ENCODE measurements at places on chromosomes 2 and 18. TPM values are rescaled to one million over a fixed set of nuclear protein-coding genes. Genes with fewer than 3 reads are reported as not detected.

GRCh38 chr2:237487496-237487895 is 445 bp downstream of the MLPH start:
- no peak for DNase-seq
- no peak overlapping the region for H3K27ac ChIP-seq
- H3K4me1 ChIP-seq: peaks cover 25% of the 10 kb centered on the region
- H3K4me3 ChIP-seq: peak overlapping the region; percentile 75

- no peaks in the 10 kb centered on the region for H3K36me3 ChIP-seq
- no peak for DNase-seq
- H3K4me1 ChIP-seq: no peaks in the 10 kb centered on the region
- no peaks in the 10 kb centered on the region for H3K27me3 ChIP-seq
Observed at GRCh38 chr2:25635797-25636196, 37.6 kb downstream of the DTNB start.

The SERPINB13 gene
- total RNA-seq: not detected

GRCh38 chr18:2536493-2536892 is 34.8 kb downstream of the METTL4 start:
- peaks cover 26% of the 10 kb centered on the region for H3K4me1 ChIP-seq
- no peaks in the 10 kb centered on the region for H3K27me3 ChIP-seq
- no peak overlapping the region for H3K4me3 ChIP-seq

The SLC19A3 gene
- total RNA-seq: 0.56 TPM

GRCh38 chr2:216078776-216079175 is 2.8 kb downstream of the PECR start:
- no peak overlapping the region for H3K27ac ChIP-seq
- DNase-seq: no peak
- H3K36me3 ChIP-seq: no peaks in the 10 kb centered on the region
- no peak overlapping the region for H3K4me3 ChIP-seq

GRCh38 chr2:45342-46130 is 769 bp downstream of the FAM110C start:
- peaks cover 15% of the 10 kb centered on the region for H3K4me1 ChIP-seq
- H3K27ac ChIP-seq: no peak overlapping the region
- no peaks in the 10 kb centered on the region for H3K36me3 ChIP-seq
- peak overlapping the region; percentile 62 for H3K4me3 ChIP-seq

- H3K4me1 ChIP-seq: no peaks in the 10 kb centered on the region
- H3K27ac ChIP-seq: no peak overlapping the region
- peaks cover 8% of the 10 kb centered on the region for H3K27me3 ChIP-seq
- no peak overlapping the region for H3K4me3 ChIP-seq
Observed at GRCh38 chr2:195779491-195779890, 122.5 kb downstream of the SLC39A10 start.
